ENCODE measurements at places on chromosomes 1 and 21.

DNA sequence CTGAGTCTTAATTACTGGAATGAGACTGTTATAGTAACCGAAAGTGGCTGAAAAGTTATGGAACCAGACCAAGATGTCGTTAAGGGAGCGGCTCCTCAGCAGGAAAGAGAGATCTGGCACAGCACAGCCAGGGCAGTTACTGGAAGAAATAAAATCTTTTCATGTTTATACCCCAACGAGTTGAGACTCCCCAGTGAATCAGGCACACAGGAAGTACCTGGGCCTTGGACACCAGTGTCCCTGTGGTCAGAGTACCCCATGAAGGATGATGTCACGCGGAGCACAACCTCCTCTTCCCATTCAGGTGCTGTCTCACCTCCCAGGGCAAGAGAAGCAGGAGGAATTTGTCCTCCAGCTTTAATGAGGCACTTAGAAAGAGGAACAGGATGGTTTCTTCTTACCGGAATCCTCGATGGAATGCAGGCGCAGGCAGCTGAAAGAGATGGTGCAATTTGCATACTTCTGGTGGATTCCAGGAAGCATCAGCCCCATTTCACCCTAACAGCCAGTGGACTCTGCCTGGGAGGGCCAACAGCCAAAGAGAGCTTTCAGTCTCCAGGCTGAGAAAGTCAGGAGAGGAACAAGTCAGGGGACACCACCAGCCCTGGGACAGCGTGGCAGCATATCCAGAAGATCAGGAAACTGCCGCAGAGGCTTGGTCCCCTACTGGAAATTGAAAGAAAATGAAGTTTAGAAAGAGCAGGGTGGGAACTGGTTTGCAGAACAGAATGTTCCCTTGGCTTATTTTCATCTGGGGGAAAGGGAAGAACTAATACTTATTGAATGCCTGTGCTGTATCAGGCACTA lies 35.9 kb upstream of the CTTNBP2NL start:
- DNase-seq: no peak

- peak; percentile 56 for DNase-seq
Measured at GRCh38 chr1:234675572-234675971, 65.6 kb upstream of the IRF2BP2 start.

DNA sequence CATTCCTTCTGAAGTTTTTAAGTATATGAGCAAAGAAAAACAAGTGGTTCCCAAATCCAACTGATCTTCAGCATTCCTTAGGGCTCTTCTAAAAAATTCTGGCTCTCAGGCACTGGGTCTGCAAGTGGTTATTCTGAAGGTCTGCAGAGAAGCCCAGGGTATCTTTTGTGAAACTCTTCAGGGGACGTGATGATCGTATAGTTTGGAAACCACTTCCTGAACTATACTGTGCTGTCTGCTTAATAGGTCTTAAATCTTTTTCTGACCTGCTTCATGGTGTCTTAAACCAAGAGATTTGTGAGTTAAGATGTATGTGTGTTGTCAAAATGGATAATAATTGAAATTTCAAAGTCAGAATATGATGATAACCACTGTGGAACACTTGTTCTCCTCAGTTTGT lies 115.5 kb downstream of the LHX9 start:
- DNase-seq: no peak

- no peak for DNase-seq
Measured at GRCh38 chr1:209455661-209456358, 127.7 kb upstream of the CAMK1G start.
